Foreskin keratinocyte (primary cell): ENCODE measurements at places on chromosomes 3 and 15. TPM values are rescaled to one million over a fixed set of nuclear protein-coding genes. Genes with fewer than 3 reads are reported as not detected.

The SEMA3B gene
- polyA plus RNA-seq, result 1.3 and 2.3 TPM in 2 replicates

The FAM81A gene
- polyA plus RNA-seq, result 0.25 and 0.37 TPM in 2 replicates

The ERC2 gene
- polyA plus RNA-seq, result 0.08 TPM in 1 of 2 replicates, not detected in the other

The NR2F2 gene
- 20.3 and 20.8 TPM in 2 replicates for polyA plus RNA-seq

The SIDT1 gene
- 0.02 and 0.04 TPM in 2 replicates for polyA plus RNA-seq

The ERICH6 gene
- not detected in 2 replicates for polyA plus RNA-seq

The WDR49 gene
- not detected in 2 replicates for polyA plus RNA-seq

The SCN11A gene
- not detected in 2 replicates for polyA plus RNA-seq

The MCCC1 gene
- 10.4 and 13.5 TPM in 2 replicates for polyA plus RNA-seq

The CPLX3 gene
- polyA plus RNA-seq, result not detected in 2 replicates

The C3orf22 gene
- not detected in 2 replicates for polyA plus RNA-seq

The SLC28A2 gene
- not detected in 2 replicates for polyA plus RNA-seq

The CFAP91 gene
- 0.07 and 0.11 TPM in 2 replicates for polyA plus RNA-seq

The MKRN3 gene
- 0.17 TPM in 2 replicates for polyA plus RNA-seq

The TLNRD1 gene
- polyA plus RNA-seq, result 7.4 and 8.1 TPM in 2 replicates

The MAN2C1 gene
- 42.8 and 45.7 TPM in 2 replicates for polyA plus RNA-seq

The LRRC31 gene
- not detected in 2 replicates for polyA plus RNA-seq

The ZNF148 gene
- 2.4 and 3.1 TPM in 2 replicates for polyA plus RNA-seq

The GSK3B gene
- polyA plus RNA-seq, result 34.6 and 37.2 TPM in 2 replicates

The LRTM1 gene
- polyA plus RNA-seq, result not detected in 2 replicates

The SYNPR gene
- not detected in 2 replicates for polyA plus RNA-seq

The RYR3 gene
- polyA plus RNA-seq, result not detected in 2 replicates

The POLQ gene
- 2.0 and 2.9 TPM in 2 replicates for polyA plus RNA-seq

The PLEKHO2 gene
- 11.3 and 14.2 TPM in 2 replicates for polyA plus RNA-seq

The GP5 gene
- not detected in 2 replicates for polyA plus RNA-seq

The ANKRD63 gene
- not detected in 2 replicates for polyA plus RNA-seq

The CCR9 gene
- polyA plus RNA-seq, result not detected in 2 replicates

The FBN1 gene
- polyA plus RNA-seq, result 1.2 and 1.3 TPM in 2 replicates

The CPN2 gene
- polyA plus RNA-seq, result not detected in 2 replicates

The MYO5C gene
- 0.08 and 0.28 TPM in 2 replicates for polyA plus RNA-seq

The CYP8B1 gene
- polyA plus RNA-seq, result not detected in 2 replicates

The ECT2 gene
- 18.1 and 24.0 TPM in 2 replicates for polyA plus RNA-seq

The ZNF620 gene
- polyA plus RNA-seq, result 0.34 and 0.40 TPM in 2 replicates

The GASK1A gene
- polyA plus RNA-seq, result 0.65 and 0.74 TPM in 2 replicates

The ZNF619 gene
- polyA plus RNA-seq, result 1.1 and 1.3 TPM in 2 replicates

The C3orf49 gene
- not detected in 2 replicates for polyA plus RNA-seq

The SMCO1 gene
- polyA plus RNA-seq, result not detected in 2 replicates

The CCDC54 gene
- not detected in 2 replicates for polyA plus RNA-seq

The SRGAP3 gene
- 4.4 and 5.0 TPM in 2 replicates for polyA plus RNA-seq

The TMEM207 gene
- not detected in 2 replicates for polyA plus RNA-seq

The RTP4 gene
- 0.06 and 0.08 TPM in 2 replicates for polyA plus RNA-seq

The LPP gene
- 2.2 and 2.8 TPM in 2 replicates for polyA plus RNA-seq

The MOBP gene
- not detected in 2 replicates for polyA plus RNA-seq

The GOLGA8K gene
- polyA plus RNA-seq, result not detected in 2 replicates

The RNF123 gene
- 19.0 and 20.8 TPM in 2 replicates for polyA plus RNA-seq

The SMC4 gene
- polyA plus RNA-seq, result 41.7 and 54.0 TPM in 2 replicates

The SLC22A13 gene
- polyA plus RNA-seq, result 0.03 TPM in 1 of 2 replicates, not detected in the other

The ONECUT1 gene
- not detected in 2 replicates for polyA plus RNA-seq

The SCAANT1 gene
- polyA plus RNA-seq, result 0.79 TPM in 1 of 2 replicates, not detected in the other

The SHF gene
- polyA plus RNA-seq, result 0.42 and 0.72 TPM in 2 replicates

The KCNAB1 gene
- 0.15 and 0.21 TPM in 2 replicates for polyA plus RNA-seq
